Activated CD4-positive, alpha-beta memory T cell treated with anti-CD3 and anti-CD28 coated beads, Interleukin-2, amount 10 ng/mL, durations not matched to agents 7 days and 5 days (primary cell): ENCODE measurements at places on chromosomes 1 and 21.

DNA sequence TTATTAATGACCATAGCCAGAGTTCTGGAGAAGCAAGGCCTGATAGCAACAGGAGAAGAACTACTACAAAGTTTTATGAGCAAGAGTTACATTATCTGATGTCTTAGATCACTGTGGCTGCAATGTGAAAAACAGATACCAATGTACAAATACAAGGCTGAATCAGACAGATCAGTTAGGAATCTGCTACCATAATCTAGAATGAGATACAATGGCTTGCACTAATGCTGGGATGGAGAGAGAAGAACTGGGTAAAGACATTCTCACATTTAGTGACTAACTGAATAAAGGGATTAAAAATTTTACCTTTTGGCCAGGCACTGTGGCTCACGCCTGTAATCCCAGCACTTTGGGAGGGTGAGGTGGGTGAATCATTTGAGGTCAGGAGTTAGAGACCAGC, 41.3 kb downstream of the ARID4B start:
- DNase-seq: no peak

DNA sequence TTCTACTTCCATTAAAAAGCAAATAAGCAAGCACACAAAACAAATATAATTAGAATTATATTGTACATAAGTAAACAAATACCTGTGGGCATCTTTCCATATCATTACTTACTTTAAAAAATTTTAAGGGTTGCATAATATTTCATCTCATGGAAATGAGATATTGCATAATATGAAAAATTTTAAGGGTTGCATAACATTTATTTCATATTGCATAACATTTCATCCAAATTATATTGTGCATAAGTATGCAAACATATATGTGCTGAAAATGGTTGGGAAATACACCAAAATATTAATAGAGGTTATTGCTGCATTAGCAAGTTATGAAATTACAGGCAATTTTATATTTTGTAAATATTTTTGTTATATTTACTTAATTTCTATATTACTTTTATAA, 213.7 kb downstream of the KCNH1 start:
- no peak for DNase-seq

DNA sequence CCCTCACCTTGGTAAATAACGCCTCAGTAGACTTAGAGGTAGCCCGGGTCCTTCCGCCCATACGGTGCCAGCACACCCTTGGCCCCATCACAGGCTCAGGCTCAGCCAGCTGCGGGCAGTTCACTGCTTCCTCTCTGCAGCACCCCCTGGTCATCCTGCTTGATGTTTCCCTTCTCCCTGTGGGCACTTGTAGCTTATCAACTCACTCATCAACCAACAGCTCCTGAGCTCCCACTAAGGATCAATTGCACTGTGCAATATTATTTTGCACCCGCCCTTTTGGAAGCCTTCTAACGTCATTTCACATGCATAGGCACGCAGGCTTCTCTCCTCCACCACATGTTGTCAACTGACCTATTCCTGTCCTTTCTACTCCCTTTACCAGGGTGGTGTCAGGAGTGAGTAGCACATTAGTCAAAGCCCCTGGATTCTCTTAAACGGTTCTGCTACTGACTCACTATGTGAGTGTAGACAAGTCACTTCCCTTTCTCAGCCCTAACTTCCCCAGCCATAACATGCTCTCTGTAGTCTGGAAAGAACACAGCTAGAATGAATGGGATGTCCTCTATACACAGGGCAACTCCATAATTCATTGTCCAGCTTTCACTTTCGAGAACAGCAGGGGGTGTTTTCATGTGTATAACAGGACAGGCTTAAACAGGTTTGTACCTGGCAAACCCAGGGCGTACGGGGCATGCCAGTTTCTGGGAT, 47.1 kb upstream of the IRF2BP2 start:
- no peak for DNase-seq

DNA sequence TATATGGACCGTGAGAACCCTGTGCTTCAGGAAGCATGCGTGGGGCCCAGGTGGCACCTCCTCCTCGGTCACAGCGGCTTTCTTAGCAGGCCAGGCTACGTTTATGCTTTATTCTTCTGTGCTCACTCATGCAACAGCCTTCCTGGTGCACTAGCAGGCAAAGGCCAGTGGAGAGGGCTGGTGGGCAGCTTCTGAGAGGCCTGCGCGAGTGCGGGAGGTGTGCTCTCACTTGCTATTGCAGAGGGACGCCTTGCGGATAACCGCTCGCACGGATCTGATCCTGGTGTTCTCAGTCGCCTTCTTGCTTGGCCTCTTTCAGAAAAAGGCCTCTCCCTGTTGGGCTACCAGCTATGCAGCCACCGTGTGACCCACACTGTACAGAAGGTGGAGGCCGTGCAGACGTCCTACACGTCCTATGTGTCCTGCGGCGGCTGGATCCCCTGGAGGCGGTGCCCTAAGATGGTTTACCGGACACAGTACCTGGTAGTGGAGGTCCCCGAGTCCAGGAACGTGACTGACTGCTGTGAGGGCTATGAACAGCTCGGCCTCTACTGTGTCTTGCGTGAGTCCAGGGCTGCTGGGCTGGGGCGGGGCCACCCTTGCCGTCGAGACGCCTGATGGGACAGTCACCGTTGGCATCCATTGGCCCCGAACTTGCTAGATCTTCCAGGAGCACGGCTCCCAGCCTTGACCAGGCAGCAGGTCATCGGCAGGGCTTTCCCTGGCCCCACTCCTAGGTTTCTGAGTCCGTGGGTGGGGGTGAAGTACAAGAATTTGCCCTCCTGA, 4.8 kb downstream of the UMODL1 start:
- no peak for DNase-seq

GRCh38 chr1:229993060-229993459, 74.0 kb upstream of the GALNT2 start:
- no peak for DNase-seq
